ENCODE measurements at places on chromosomes 12 and 14.

DNA sequence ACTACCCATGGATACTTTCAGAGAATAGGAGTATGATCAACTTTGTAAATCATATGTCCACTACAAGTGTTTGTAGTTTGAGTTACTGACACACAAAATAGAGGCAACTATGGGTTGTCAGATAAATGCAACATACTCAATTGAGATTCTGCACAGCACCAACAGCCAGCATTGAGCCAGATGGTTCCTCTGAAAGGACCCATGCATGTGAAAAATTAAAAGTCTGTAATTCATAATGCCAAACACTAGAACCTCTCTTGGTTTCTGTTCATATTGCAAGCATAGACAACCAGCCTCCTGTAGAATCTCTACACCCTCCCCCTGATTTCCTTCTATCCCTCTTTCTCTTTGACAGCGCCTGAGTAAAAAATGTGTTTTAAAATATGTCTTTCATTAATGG lies 831.0 kb downstream of the C12orf50 start:
- DNase-seq = no peak

- no peak for DNase-seq
These were observed 65.7 kb downstream of the TMEM30B start for GRCh38 chr14:61215222-61216020.

DNA sequence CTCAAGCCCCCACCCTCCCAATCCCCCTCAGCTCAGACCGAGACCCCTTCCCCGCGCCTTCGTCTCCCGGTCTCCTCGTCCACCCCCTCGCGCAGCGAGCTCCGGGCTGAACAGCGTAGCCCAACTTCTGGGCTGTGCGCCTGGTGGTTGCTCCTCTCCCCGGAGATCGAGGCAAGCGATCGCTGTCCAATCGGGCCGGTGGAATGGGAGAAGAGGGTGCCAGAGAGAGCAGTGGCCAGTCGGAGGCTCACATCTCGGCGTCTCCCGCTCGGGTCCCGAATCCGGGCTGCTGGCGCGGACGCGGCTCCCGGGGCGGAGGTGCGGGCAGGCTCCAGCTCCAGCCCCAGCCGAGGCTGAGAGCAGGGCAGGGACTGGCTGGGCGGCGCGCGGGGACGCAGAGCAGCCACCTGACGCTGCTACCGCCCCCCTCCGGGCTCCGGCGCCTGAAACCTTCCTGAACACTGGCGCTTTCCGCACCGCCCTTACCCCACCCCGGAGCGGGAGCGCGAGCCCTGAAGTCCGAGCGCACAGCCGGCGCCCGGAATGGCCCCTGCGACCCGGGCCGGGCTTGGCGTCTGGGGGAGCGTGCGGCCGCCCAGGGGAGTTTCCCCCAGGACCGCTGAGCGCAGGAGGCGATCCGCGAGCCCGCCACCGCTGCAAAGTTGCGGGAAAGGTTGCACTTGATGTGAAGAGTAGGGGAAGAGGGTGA lies 508 bp upstream of the KCNH5 start:
- peak; percentile 83 for DNase-seq

DNA sequence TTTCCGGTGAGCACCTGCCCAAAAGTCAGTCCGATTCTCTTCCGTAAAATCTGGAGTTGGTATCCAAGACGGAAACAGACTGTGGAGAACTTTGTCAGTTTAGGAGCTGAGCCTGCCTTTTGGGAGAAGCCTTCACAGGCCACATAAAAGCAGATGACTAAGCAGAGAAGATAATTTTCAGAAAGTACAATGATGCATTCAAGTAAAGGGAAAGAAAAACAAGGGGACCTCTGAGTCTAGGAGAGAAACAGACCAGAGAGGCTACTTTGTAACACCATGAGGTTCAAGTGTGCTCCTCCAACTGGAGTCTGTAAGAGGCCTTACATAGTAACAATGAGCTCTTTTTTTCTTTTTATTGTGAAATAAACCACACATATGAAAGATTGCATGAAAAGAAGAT lies 21.1 kb downstream of the TMED8 start:
- DNase-seq = no peak

DNA sequence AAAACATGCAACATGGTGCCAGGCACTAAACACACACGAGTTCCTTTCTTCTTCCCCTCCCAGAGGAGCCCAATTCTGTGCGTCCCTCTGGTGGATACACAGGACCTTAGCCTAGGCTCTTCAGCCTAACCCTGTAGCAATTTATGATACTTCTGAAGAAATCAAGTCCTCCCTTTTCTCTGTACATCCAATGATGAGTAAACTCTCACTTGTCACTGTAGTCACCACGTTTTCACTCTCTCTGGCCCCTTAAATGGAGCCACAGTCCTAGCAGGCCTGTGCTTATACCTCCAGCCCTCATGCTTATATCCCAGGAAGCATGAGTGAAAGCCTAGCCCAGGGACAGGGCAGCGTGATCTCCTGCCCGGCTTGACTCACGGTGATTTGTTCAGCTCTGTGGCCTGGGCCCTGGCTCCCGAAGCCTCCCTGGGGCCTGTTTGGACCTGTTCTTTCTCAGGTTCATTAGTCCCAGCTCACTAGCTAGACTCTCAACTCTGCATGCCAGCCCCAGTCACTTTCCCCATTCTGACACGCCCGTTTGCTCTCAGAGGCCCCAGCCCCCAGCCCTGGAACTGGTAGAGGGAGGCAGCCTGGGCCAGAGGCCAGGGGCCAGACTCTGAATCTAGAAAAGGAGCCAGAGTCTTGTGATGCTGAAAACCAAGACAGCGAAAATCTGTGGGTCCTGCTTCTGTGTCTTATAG lies 24.1 kb upstream of the PLEKHG3 start:
- DNase-seq = no peak

DNA sequence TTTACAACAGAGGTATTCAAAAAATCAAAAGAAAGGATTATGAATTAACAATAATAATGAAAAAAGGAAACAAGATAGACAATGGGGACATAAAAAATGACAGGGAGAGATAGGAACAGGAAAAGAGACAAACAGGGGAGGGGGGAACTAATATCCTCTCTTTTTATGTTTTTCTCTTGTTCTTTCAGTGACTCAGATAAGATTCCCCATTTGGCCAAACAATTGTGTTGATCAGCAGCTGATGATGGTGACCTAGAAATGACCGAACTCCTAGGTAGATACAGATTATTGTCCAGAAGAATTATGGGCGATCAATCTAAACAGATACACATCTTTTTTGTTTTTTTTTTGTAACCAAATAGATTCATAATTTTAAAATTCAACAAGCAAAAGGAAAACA lies 1277.2 kb upstream of the FLRT2 start:
- no peak for DNase-seq

DNA sequence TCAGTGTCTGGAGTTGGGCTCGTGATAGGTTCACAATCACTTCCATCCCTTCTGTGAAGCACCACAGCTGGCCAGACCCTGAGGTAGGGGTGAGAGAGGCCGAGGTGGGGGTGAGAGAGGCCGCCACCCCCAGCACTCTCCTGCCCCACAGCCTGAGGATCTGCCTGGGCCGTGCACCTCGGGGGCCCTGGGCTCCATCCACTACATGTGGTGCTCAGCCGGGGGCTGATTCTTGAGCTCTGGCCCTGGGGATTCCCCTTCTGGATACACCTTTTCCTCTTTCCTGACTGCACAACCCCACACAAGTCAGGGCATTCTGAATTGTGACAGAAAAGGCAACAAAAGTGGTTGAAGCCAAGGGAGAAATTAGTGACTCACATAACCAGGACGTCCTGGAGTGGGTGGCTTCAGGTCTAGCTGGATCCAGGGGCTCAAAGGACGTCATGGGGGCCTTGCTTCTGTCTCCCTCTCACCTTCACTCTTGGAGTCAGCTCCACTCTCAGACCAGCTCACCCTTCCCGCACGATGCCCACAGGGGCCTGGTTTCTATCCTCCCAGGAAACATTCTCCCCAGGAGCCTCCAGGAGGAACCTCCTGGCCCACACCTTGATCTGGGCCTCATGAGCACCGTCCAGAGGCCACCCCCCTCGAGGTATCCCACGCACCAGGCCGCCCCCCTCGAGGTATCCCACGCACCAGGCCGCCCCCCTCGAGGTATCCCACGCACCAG lies 12.1 kb upstream of the FBRSL1 start:
- DNase-seq = no peak

DNA sequence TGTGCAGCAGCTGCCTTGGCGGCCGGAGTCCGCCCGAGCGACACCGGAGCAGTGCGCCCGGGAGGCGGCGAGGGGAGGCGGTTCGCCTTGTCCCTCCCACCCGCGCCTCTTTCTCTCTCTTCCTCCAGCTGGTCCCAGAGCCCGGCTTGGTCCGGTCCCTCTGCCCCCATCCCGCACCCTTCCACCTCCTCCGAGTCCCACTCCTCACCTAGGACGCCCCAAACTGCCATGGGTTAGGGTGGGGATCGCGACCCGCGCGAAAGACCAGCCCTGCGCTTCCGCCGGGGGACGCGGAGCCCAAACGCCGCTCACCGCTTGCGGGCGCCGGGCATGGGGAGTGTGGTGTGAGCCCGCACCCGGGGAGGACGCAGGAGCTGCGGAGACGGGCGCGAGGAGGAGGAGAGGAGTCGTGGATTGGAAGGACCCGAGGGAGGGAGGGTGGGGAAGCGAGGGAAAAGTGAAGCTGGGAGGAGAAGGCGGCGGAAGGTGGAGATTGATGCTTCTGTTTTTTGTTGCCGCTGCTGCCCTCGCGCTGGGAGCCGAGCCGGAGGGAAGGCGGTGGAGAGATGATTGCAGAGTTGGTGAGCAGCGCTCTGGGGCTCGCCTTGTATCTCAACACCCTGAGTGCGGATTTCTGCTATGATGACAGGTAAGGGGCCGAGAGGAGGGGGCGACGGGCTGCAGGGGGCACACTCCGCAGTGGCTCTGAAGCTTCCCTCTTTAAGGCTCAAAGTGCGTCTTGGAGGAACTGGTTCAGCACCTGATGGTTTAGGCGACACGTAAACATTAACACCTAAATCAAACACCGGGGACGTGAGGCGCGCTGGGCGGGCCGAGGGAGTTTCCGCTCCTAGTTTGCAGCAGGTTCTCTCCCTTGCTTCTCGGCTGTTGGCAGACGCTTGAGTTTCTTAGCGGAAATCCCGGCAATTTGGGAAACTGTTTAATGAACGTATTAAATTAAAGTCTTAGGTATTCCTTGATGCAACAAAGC lies 610 bp downstream of the TMTC2 start:
- peak; percentile 71 for DNase-seq

DNA sequence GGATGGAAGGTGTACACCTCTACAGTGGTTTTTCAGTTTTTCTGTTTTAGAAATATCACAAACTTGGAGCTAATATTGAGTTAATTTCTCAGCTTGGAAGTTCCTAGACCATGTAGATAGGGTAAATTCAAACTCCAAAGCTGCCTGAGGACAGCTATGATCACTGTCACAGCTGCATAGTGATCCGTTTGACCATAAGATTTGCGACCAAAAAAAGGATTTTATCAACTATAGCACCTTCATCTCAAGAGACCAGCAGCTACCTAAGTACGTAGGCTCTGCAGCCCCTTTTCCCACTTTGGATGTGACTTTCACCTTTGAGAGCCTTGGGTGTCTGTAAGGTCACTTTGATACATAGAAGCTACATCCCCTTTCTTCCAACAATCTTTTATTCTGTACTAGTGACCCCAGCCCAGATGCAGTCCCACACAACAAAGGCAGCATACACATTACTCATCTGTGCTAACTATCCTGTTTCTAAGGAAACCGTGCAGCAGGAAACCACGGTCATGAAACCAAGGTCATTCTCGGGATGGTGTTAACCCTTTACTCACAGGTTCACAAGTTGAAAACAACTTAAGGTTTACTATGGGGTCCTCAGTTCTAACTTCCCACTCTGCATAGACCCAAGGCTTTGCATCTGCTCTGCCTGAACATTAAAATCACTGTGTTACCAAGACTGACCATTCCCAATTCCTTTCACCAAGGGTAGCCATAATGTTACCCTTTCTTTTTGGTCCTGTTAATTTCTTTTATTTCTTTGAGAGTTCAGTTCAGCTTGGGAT lies 75.4 kb downstream of the IFT81 start:
- DNase-seq = no peak

DNA sequence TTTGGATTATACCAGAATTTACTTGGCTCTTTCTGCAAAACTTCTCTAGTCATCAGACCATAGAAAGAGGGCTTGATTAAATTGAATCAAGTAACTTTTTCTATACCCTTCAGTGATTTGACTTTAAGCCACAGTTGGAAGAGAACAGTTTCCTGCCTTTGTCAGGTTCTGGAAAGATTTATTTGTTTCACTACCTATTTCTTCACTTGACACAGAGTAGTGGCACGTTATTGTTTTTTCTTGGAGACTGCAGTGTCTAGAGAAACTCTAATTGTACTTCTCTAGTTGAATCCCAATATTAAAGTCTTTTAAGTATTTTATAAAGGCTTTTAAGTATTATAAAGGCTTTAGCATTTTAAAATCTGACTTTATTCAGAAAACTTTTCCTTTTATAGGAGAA lies 138.1 kb downstream of the TMEM117 start:
- no peak for DNase-seq

DNA sequence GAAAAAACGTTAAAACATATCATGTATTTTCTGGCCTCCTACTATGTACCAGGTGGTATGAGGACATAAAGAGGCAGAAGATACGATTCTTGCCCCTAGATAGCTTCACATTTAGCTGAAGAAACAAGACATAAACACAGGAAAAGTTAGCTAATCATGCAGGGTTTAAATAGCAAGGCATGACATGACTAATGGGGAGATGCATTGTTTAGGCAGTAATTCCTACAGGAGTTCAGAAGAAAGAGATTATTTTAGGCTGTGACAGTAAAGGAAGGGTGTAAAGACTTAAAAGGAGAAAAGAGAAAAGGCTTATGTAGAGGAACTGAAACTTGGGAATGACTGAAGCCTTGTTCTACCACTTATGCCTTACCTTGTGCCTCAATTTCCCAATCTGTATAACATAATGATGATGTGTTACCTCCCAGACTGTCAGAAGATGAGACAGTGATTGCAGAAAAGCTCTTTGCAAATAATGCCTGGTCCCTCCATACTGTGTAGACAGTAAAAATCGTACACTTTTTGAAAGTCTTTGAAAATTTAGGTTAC lies 44.4 kb downstream of the PRKCH start:
- no peak for DNase-seq

GRCh38 chr12:49792181-49792970 lies 35.8 kb downstream of the NCKAP5L start:
- DNase-seq = peak; percentile 34

DNA sequence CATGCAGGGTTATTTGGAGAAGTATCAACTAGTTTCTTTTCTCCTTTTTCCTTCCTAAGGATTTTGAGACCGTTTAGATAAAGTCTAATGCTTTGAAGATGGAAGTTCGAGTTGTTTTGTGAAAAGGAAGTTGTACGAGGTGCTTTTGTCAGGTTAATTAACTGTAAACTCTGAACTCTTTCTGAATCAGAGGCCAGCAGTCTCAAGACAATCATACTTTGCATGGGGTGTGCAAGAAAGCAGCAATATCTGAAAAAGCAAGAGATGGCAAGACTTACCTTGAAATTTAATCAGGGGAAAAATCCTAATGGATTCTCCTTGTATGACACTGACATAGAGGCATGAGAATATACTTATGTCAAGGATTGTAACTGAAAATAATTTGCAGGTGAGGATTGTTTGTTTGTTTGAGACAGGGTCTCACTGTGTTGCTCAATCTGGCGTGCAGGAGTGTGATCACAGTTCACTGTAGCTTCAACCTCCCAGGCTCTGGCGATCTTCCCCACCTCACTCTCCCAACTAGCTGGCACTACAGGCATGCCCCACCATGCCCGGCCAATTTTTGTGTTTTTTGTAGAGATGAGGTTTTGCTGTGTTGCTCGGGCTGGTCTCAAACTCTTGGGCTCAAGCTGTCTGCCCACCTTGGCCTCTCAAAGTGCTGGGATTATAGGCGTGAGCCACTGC lies 170.2 kb upstream of the HMGA2 start:
- DNase-seq = no peak

- no peak for DNase-seq
These were observed 385.3 kb downstream of the NPAS3 start for GRCh38 chr14:33323979-33324378.

All from D341Med (cell line).